GM23248 (cell line): ENCODE measurements at places on chromosomes 7 and 10. TPM values are rescaled to one million over a fixed set of nuclear protein-coding genes. Genes with fewer than 3 reads are reported as not detected.

LIPK gene
- not detected in 2 replicates for polyA plus RNA-seq

RBM28 gene
- polyA plus RNA-seq: 25.7 and 29.1 TPM in 2 replicates

CALML3 gene
- not detected in 2 replicates for polyA plus RNA-seq

CCL24 gene
- not detected in 2 replicates for polyA plus RNA-seq

RP9 gene
- polyA plus RNA-seq: 23.9 and 24.7 TPM in 2 replicates

GNGT1 gene
- not detected in 2 replicates for polyA plus RNA-seq

C10orf53 gene
- not detected in 2 replicates for polyA plus RNA-seq

ICA1 gene
- polyA plus RNA-seq: not detected in 2 replicates

RNF32 gene
- polyA plus RNA-seq: 1.8 and 2.4 TPM in 2 replicates

GCC1 gene
- polyA plus RNA-seq: 13.8 TPM in 2 replicates

DNA sequence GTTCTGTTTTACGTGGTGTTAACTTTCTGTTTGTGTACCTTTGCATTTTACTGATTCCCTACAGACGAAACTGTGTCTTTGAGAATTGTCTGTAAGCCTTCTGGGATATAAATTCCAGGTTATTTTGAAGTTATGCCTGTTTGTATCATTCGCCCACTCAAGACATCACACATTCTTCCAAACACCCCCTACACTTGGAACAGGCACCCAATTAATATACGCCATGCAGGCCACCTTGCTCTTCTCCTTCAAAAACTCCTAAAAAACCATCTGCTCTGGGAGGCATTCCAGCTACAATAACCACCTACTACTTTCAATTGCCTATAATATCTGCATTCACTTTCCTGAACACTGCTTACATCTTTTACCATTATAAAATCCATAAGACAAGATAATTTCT lies 453.3 kb downstream of the DGKB start:
- no peaks in the 10 kb centered on the region; the same call in 1 of the 2 replicates for H3K27me3 ChIP-seq
- no peak overlapping the region for H3K27ac ChIP-seq
- H3K4me1 ChIP-seq: no peaks in the 10 kb centered on the region
- DNase-seq: no peak
- H3K4me3 ChIP-seq: no peak overlapping the region

DNA sequence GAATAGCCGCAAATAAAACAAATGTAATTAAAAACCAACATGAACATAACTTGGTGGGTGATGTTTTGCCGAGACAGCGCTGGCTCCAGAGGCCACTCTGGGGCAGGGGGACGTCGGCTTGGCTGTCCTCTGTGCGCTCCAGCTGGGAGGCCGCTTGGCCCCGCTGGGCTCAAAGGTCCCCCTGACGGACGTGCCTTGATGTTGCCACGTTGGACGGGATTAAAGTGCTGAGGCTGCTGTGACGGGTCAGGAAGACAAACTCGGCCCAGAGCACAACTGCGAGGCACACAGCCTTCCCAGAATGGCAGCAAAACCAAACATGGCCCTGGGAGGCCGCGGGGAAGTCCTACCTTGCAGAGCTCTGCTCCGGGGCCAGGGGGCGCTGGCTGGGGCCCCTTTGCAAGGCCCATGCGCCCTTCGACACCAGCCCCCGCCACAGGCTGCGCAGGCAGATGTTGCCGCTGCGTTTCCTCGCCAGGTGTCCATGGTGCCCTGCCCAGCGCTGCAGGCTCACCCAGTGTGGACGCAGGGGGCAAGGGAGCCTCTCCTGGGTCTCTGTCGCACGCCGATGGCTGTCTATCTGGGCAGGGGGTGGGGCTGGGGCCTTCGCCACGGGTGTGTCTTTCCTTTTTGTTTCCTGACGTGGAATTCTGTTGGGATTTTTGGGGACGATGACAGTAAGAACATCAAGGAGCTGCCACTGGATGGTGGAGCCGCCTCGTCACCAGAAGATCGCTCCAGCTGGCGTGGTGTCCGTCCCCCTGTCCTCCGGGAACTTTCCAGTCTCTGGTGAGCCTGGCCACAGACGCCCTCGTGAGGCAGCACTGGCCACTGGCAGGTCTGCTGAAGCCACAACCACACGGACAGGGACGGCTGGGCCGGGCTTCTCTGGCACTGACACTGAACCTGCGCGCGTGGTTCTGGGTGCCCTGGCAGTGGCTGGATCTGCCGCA lies 99.6 kb upstream of the DIP2C start:
- peak overlapping the region; percentile 65 for H3K4me3 ChIP-seq
- H3K27me3 ChIP-seq: no peaks in the 10 kb centered on the region
- no peaks in the 10 kb centered on the region for H3K36me3 ChIP-seq
- no peak overlapping the region for H3K27ac ChIP-seq
- H3K4me1 ChIP-seq: no peaks in the 10 kb centered on the region
- peak; percentile 92 for DNase-seq

- H3K4me3 ChIP-seq: no peak overlapping the region
- H3K27ac ChIP-seq: no peak overlapping the region
- no peaks in the 10 kb centered on the region for H3K36me3 ChIP-seq
- H3K27me3 ChIP-seq: peaks cover 31% of the 10 kb centered on the region
- no peaks in the 10 kb centered on the region for H3K4me1 ChIP-seq
Measured at GRCh38 chr7:131943646-131944045, 387.2 kb upstream of the PODXL start.

GRCh38 chr7:47344171-47344955 lies 237.5 kb downstream of the TNS3 start:
- H3K4me3 ChIP-seq: no peak overlapping the region
- H3K4me1 ChIP-seq: no peaks in the 10 kb centered on the region
- no peaks in the 10 kb centered on the region for H3K27me3 ChIP-seq
- no peak for DNase-seq
- no peak overlapping the region for H3K27ac ChIP-seq

GRCh38 chr7:157009170-157009777 lies 1.2 kb downstream of the MNX1 start:
- H3K27ac ChIP-seq: no peak overlapping the region
- peaks cover 96% of the 10 kb centered on the region for H3K27me3 ChIP-seq
- DNase-seq: no peak
- H3K4me1 ChIP-seq: no peaks in the 10 kb centered on the region
- no peaks in the 10 kb centered on the region for H3K36me3 ChIP-seq

GRCh38 chr7:47474937-47475879 lies 106.7 kb downstream of the TNS3 start:
- no peaks in the 10 kb centered on the region for H3K36me3 ChIP-seq
- H3K4me3 ChIP-seq: no peak overlapping the region
- peak; percentile 98 for DNase-seq
- 0 out of 2 replicates have a peak overlapping the region, but pooled peaks have one; percentile 22 for H3K27ac ChIP-seq

DNA sequence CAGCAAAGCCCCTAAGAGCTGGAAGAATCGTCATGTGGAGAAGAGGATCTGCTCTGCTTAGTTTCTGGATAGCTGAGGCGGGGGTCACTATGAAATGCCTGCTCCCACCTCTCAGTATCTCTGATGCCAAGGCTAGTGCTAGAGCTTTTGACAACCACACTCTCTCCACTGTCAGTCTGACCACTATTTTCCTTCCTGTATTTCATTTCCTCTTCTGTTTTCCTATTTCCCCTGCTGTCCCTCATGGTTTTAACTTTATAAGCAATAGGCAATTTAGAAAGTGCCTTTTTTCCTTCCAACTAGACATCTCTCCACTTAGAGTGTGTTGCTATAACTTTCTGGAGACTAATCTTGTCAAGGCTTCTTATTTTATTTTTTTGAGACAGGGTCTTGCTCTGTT lies 23.6 kb downstream of the C7orf57 start:
- no peaks in the 10 kb centered on the region for H3K27me3 ChIP-seq
- no peaks in the 10 kb centered on the region for H3K36me3 ChIP-seq
- no peaks in the 10 kb centered on the region for H3K4me1 ChIP-seq
- DNase-seq: no peak

DNA sequence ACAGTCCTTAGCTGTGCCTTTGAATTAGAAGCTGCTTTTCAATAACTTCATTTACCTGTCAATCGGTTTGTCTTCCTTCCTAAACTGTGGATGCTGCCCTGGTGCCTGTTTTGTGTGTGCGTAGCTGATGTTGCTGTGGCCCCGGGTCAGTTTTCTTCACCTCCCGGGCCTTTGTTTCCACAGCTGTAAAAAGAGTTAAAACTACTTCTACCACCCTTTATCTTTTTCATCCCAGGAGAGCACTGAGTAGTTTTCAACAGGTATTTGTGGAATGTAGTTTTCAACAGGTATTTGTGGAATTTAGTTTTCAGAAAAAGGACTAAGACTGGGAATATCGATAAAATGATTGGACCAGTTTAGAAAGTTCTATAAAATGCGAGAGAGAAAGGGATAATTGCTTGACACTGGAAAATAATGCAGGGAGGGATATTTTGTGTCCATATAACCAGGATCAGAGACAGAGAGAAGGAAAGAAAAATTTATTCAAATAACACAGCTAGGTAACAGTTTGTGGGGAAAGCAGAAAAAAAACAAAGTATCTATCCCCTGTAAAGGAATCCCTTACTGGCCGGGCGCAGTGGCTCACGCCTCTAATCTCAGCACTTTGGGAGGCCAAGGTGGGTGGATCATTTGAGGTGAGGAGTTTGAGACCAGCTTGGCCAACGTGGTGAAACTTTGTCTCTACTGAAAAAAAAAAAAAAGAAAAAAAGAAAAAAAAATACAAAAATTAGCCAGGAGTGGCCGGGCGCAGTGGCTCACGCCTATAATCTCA lies 15.9 kb upstream of the IGF2BP3 start:
- no peaks in the 10 kb centered on the region for H3K36me3 ChIP-seq
- no peaks in the 10 kb centered on the region for H3K4me1 ChIP-seq
- no peak overlapping the region for H3K4me3 ChIP-seq
- DNase-seq: no peak
- H3K27me3 ChIP-seq: no peaks in the 10 kb centered on the region

GRCh38 chr7:3063016-3063753 lies 19.5 kb upstream of the CARD11 start:
- H3K36me3 ChIP-seq: no peaks in the 10 kb centered on the region
- no peak overlapping the region for H3K27ac ChIP-seq
- no peak for DNase-seq
- no peaks in the 10 kb centered on the region for H3K27me3 ChIP-seq
- no peaks in the 10 kb centered on the region for H3K4me1 ChIP-seq
- H3K4me3 ChIP-seq: no peak overlapping the region

- H3K36me3 ChIP-seq: no peaks in the 10 kb centered on the region
- H3K4me1 ChIP-seq: no peaks in the 10 kb centered on the region
- peak; percentile 28 for DNase-seq
- no peak overlapping the region for H3K4me3 ChIP-seq
- no peaks in the 10 kb centered on the region; the same call in 1 of the 2 replicates for H3K27me3 ChIP-seq
Measured at GRCh38 chr10:13414855-13415254, 66.8 kb upstream of the SEPHS1 start.

- H3K27me3 ChIP-seq: no peaks in the 10 kb centered on the region
- H3K27ac ChIP-seq: no peak overlapping the region
- no peak for DNase-seq
- no peak overlapping the region for H3K4me3 ChIP-seq
Measured at GRCh38 chr7:47502240-47502877, 79.6 kb downstream of the TNS3 start.

DNA sequence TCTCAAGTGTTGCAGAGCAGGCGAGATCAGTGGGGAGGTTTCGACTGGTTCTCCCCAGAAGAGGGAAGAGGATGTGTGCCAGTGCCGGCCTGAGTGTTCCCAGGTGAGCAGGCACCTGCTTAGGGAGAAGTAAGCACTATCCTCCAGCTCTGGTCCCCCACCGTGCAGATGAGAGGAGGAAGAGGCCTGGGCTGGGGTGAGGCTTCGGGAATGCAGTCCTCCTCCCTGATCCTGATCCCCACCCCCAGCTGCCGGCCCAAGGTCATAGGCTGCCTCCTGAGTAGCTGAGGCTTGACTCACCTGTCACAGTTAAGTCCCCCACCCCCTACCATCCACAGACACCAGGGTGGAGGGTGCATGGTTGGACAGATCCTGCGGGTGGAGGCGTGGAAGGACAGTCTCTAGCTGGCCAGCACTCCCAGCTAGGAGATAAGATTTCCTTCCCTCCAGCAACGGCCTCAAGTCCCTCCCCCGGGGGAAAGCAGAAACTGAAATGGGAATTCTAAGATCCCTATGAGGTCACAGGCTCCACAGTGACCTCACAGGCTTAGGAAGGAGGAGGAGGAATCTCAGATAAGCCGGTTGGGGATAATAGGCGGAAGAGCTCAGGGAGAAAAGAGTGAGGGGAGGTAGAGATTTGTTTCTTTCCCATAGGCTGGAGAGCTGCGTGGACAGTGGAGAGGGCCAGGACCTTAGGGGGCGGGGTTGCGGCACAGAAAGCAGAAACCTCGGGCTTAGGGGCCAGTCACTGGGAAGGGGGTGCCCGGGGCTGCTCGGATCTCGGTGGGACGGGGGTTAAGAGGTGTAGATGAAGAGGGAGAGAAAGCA lies 1.0 kb downstream of the LRCH4 start:
- H3K4me3 ChIP-seq: peak overlapping the region; percentile 93
- H3K27me3 ChIP-seq: no peaks in the 10 kb centered on the region
- H3K36me3 ChIP-seq: 0 out of 2 replicates have a peak, but pooled peaks cover 3% of the 10 kb centered on the region
- 0 out of 2 replicates have a peak, but pooled peaks cover 5% of the 10 kb centered on the region for H3K4me1 ChIP-seq

- H3K4me3 ChIP-seq: no peak overlapping the region
- no peak overlapping the region for H3K27ac ChIP-seq
- no peak for DNase-seq
- H3K27me3 ChIP-seq: no peaks in the 10 kb centered on the region
- H3K36me3 ChIP-seq: no peaks in the 10 kb centered on the region
Measured at GRCh38 chr7:55513868-55514267, 58.4 kb downstream of the VOPP1 start.

DNA sequence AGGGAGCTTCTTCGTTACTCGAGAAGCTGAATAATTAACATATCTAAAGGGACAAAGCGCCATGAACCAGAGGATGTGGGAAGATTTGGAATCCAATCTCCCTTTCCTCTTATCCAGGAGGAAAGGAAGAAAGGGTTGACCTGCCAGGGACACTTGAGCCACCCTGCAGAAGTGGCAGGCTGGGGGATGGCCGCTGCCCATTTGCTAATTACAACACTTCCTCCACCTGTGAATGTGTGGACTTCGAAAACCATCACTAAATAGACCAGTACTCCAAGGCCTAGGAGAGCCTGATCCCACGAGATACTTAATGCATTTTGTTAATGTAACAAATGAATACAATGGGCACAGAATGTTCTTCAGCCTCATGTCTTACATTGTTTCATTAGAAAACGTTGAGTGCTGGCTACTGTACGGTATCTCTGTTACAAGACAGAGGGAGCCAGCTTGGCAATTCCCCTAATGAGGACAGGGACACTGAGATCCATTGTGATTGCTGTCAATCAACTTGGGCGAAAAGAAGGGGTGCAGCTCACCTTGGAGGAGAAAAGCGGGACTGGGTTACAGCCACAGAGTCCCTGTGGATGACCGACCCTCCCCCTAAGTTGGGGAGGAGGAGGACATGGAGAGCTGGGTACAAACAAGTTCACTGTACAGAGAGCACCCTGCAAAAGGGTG lies 59.4 kb downstream of the AOC1 start:
- H3K27me3 ChIP-seq: peaks cover 38% of the 10 kb centered on the region
- no peaks in the 10 kb centered on the region for H3K4me1 ChIP-seq
- H3K36me3 ChIP-seq: no peaks in the 10 kb centered on the region
- no peak overlapping the region for H3K27ac ChIP-seq

GRCh38 chr10:11209830-11210181 lies 192.1 kb downstream of the CELF2 start:
- no peaks in the 10 kb centered on the region for H3K36me3 ChIP-seq
- H3K27ac ChIP-seq: no peak overlapping the region
- H3K27me3 ChIP-seq: no peaks in the 10 kb centered on the region
- DNase-seq: no peak
- no peaks in the 10 kb centered on the region for H3K4me1 ChIP-seq
- no peak overlapping the region for H3K4me3 ChIP-seq

- DNase-seq: no peak
- no peak overlapping the region for H3K27ac ChIP-seq
- H3K4me3 ChIP-seq: no peak overlapping the region
- H3K4me1 ChIP-seq: no peaks in the 10 kb centered on the region
- H3K27me3 ChIP-seq: no peaks in the 10 kb centered on the region; the same call in 1 of the 2 replicates
- no peaks in the 10 kb centered on the region for H3K36me3 ChIP-seq
Measured at GRCh38 chr10:43119416-43120115, 18.7 kb upstream of the CSGALNACT2 start.

- peak overlapping the region; percentile 77 for H3K4me3 ChIP-seq
- DNase-seq: peak; percentile 71
- H3K4me1 ChIP-seq: peaks cover 7% of the 10 kb centered on the region; the same call in 1 of the 2 replicates
- peaks cover 14% of the 10 kb centered on the region for H3K27me3 ChIP-seq
- peaks cover 15% of the 10 kb centered on the region; the same call in 1 of the 2 replicates for H3K36me3 ChIP-seq
- H3K27ac ChIP-seq: peak overlapping the region; percentile 89
Measured at GRCh38 chr10:27743012-27743876, 2.4 kb downstream of the MKX start.
